ENCODE measurements at places on chromosomes 3 and 15. TPM values are rescaled to one million over a fixed set of nuclear protein-coding genes. Genes with fewer than 3 reads are reported as not detected.

GRCh38 chr15:82139823-82140268 lies 94.0 kb upstream of the MEX3B start:
- peak; percentile 51 for DNase-seq

- no peak for DNase-seq
Measured at GRCh38 chr15:52158084-52158765, 33.0 kb downstream of the GNB5 start.

DNA sequence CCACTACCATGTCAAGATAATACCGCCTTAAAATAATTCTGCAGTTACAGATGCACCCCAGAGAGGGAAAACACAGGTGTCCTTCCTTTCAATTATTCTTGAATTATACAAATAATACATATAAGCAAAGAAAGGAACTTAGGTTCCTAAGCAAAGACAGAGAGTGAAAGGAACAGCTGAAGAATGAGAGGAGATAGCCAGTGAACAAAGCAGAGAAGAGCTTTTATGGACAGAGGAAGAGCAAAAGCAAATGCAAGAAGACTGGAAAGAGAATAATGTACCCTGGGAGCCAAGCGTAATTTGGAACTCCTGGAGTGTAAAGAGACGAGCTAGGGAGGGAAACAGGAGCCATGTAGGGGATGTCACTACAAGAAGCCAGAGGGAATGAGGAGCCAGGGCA lies 21.7 kb downstream of the GPR176 start:
- no peak for DNase-seq

DNA sequence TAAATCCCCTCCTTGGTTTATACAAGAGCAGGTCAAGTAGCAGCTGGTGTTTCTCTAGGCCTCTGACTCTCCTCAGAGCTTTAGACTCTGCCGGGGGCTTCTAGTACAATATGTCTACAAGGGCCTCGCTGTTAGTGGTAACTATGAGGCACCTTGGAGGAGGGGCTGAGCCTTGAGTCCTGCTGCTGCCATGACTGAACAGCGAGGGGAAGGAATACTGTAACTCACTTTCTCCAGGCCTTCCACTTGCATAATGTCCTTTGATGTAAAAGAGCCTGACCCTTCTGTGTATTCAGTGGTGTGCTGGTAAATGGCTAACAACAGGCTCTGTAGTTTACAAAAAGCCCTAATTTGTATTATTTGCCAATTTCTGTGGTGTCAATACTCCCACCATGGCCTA lies 27.8 kb downstream of the DRD3 start:
- no peak for DNase-seq

DNA sequence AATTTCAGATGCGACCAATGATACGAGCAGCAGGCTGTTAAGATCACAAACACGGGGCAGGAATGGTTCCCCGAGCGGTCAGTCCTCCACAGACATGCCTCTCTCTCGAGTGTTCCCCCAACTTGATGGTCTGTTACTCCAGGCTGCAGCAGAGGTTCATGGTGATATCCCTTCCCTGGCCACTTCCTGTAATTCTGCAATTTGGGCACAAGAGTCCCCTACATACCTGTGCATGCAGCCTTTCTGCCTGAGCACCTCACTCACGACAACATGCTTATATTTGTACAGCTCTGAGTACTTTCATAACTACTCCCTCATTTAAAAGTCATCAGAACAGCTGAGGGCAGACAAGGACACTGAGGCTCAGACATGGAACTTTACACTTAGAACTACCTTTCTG lies 408.1 kb upstream of the NR2F2 start:
- DNase-seq, result no peak

GRCh38 chr3:37338500-37338899 lies 164.1 kb upstream of the LRRFIP2 start:
- DNase-seq, result no peak

DNA sequence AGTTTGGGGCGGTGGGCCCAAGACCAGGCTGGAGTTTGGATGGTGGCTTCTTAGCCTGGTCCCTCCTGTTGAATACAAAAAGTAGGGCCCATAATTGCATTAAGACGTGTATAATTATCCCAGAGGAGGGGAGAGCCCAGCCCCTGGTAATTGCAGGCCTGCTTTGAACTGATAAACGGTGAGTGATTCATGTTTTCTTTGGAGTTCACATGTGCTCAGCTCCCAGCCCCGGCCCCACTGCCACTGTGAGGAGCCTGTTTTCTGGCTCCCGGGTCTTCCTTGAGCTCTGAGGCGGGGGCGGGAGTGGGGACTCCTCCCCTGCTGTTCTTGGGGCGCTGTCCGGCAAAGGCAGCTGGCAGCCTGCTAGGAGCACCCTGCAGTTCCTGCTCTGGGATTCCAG lies 3.1 kb downstream of the PLXNA1 start:
- DNase-seq, result no peak

- DNase-seq, result peak; percentile 86
Measured at GRCh38 chr3:56915966-56916586, 114.3 kb upstream of the ARHGEF3 start.

DNA sequence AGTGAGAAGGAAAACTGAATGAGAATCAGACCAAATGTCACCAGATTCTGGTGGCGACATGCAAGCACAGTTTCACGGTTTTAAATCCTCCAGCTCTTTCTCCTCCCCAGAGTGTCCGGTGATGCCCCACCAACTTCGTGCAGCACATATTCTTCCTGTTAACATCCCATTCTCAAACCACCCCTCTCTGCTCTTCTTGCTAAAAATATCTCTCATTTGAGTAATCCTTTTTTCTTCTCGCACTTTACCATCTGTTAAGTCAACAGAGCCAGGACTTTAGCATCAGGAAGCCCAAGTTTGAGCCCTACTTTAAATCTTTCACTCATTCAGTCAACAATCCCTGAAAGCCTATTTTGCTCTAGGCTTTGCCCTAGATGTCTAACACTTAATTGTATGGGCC lies 68.2 kb upstream of the VGLL4 start:
- DNase-seq, result no peak

GRCh38 chr15:78361771-78362506 lies 21.8 kb downstream of the CRABP1 start:
- no peak for DNase-seq

- DNase-seq, result no peak
Measured at GRCh38 chr3:135311699-135312098, 516.6 kb downstream of the EPHB1 start.

DNA sequence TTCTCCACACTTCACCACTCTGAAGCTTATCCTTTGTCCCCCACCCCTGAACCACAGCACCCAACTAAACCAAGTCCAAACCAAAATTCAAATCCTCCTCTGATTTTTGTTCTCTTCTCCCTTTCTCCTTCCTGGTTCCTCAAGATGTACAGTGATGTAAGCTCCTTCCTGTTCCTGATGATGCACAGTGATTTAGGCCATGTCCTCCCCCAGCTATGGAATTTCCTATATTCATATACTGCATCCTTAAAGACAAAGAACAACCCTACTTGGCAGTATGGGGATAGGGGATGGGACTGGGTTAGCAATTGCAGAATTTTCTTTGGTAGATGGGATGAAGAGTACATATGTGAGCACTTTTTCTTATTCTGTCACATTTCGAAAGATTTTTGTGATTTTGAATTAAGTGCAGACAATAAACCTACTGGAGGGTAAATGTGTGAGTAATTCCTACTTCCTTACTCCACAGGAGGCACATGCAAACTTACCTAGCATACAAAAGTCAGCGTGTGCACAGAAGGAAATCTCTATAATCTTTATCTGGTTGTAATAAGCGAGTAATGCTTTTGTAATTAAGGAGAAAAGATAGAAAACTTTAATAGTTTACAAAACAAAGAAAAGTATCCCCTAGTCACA lies 125.0 kb downstream of the ANO10 start:
- no peak for DNase-seq

DNA sequence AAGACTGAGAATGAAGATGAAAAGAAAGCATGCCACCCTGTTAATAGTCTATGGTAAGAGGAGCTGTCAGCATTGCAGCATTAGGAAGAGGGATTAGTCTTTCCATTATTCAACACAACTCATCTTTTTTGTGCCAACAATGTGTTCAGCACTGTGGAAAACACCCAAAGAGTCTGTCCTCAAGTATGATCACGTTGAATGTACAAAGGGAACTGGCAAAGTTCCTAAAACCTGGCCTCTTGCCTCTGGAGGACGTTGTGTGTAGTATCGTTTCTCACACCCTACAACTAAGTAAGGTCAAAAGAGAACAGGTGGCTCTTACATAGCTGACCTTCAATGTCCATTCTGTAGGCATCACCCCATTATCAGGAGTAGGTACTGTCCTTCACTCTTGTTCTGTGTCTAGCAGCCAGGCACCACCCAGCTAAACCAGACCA lies 147.9 kb upstream of the THBS1 start:
- DNase-seq, result no peak

DNA sequence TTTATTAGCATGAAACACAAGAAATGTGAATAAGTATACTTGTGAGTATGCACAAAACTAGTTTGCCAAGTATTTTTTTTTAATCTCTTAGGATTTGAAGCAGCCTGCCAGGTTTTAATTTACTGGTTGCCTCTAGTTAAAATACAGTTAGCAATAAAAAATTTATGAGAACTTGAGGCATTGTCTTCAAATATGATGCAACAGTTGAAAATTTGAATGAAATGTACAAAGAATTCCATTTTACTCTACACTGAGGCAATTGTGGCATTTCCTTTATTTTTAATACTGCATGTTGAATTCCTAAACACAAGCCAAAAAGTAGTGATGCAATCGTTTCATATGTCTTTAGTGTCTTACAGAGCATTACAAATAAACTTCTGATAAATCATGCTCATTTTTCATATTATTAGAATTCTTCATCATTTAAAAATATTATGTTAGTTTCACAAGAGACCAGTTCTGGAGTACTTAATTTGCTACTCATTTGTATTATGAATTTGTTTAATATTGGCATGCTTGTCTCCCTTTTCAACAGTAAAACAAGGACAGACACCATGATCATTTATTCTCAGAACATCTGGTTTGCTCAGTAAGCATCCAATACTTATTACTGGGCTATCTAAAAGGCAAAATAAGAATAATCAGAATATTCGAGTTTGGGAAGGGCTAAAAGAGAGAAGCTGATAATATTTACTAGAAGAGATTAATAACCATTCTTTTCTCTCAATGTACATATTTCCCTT lies 124.8 kb upstream of the PTX3 start:
- no peak for DNase-seq

- no peak for DNase-seq
Measured at GRCh38 chr3:64612916-64613526, 74.8 kb downstream of the ADAMTS9 start.

DNA sequence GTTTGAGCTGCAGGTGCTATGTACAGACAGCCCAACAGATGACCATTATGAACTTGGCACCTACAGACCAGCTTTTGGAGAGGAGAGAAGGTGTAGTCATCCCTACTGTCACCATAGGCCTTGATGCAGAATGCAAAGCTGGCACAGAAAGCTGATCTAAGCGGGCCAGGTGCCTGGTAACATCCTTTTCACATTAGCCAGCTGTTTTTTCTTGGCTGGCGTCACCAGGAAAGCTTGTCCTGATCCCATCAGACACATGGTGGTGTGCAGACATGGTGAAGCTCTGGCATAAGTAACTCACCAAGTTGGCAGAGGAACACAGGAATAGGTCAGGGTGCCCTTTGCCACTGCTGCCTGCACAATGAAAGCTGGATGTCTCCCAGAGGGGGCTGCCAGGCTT lies 97.2 kb upstream of the MB21D2 start:
- no peak for DNase-seq

DNA sequence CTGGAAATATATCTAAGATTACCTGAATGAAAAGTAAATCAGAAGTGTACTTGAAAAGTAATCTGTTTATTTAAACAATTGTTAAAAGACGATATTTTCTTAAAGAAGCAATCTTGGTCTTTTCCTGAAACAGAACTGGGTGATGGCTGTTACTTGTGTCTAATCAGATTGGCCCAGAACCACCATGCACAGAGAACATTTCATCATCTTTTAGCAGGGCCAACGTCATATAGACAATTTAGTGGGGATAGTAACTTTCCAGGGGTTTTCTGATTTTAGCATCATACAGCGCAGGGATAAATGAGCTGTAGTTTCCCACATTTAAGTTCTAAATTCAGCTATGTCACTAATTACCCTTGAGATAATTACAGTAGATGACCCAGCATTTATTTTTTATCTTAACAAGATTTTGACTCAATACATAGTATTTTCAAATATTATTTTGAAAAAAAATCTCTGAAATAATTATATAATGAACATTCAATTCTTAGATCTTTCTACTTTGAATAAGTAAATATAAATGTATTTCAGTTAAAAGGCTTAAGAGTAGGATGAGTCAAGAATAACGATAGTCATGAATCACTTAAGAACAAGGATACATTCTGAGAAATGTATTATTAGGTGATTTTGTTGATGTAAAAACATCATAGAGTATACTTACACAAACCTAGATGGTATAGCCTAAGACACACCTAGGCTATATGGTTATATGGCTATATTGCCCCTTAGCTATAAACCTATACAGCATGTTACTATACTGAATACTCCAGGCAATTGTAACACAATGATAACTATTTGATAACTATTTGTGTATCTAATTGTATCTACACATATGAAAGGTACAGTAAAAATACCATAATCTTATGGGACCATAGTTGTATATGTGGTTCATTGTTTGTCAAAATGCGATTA lies 103.8 kb upstream of the MME start:
- DNase-seq, result no peak

DNA sequence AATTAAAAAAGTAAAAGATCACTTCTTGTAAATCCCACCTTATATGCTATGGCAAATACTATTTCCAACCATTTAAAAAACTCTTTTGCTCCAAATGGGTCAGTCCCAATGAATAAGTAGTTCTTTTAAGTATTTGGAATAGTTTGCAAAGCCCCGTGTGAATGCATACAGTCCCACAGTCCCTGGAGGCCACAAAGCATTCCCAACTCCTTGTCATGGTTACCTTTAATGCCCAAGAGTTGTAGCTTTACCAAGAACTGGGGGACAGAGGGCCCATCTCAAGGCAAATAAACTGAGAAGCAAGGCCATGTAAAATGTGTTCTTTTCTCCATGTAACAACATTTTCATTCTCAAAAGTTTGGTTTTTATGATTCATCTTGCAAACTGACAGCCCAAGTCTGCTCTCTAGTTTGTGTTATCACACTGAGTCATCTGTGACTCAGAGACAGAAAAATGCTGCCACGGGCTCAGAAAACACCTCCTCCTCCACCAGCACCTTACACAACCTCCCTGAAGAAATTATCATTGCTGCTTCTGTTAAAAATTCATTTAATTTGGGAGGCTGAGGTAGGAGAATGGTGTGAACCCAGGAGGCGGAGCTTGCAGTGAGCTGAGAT lies 336.2 kb downstream of the ERC2 start:
- no peak for DNase-seq

DNA sequence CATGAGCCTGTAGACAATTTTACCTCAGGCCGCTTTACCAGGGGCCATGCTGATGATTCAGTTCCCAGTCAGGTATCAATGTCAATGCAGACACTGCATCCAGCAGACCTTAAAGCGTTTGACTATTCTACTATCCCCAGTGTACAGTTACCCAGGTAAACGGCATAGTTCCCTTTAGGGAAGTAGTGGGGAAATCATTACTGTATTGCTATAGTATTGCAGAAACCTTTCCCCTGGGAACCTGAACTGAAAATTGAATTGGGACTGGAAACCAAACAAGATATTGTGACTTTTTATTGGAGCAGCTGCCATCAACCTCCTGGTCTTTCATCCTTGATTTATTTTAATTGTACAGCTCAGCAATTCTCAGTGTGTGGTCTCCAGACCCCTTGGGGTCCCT lies 6.6 kb upstream of the INAFM2 start:
- DNase-seq, result no peak

The FAM107A gene
- not detected for total RNA-seq

The CNTN6 gene
- total RNA-seq, result not detected

The CLEC3B gene
- 0.87 TPM for total RNA-seq

The ROPN1 gene
- not detected for total RNA-seq

The COLQ gene
- total RNA-seq, result 60.7 TPM

The ATP13A5 gene
- total RNA-seq, result not detected

The MYZAP gene
- total RNA-seq, result not detected

The GATM gene
- total RNA-seq, result 2.0 TPM

The SUCNR1 gene
- total RNA-seq, result 0.19 TPM

The ANKRD34C gene
- not detected for total RNA-seq
